ENCODE measurements at places on chromosomes 7 and 10.

GRCh38 chr10:3773460-3774017 is 11.5 kb downstream of the KLF6 start:
- no peak for DNase-seq

- DNase-seq, result no peak
Measured at GRCh38 chr7:110420788-110421187, 670.1 kb upstream of the LRRN3 start.

- no peak for DNase-seq
Measured at GRCh38 chr10:53664282-53665019, 891.9 kb upstream of the MBL2 start.

- DNase-seq, result peak; percentile 18
Measured at GRCh38 chr10:118531105-118531852, 64.2 kb downstream of the PRLHR start.

DNA sequence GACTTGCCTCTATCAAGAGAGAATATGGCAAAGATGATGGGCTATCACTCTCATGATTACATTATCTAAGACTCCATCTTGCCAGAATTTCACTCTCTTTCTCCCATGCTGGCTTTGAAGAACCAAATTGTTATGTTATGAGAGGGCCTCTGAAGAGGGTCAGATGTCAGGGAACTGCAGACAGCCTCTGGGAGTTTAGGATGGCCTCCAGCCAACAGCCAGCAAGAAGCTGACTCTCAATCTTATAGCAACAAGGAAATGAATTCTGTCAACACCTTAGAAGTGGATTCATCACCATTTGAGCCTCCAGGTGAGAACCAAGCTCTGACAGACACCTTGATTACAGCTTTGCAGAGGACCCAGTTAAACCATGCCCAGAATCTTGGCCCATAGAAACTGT is 33.6 kb downstream of the ZNF22 start:
- DNase-seq, result no peak

All from globus pallidus (tissue), 1 donor.